Stimulated activated CD4-positive, alpha-beta T cell treated with anti-CD3 and anti-CD28 coated beads, Interleukin-12 subunit alpha, Interleukin-12 subunit beta, amount 100 ng/mL, for 24 hours (primary cell): ENCODE measurements at places on chromosomes 3 and 15.

DNA sequence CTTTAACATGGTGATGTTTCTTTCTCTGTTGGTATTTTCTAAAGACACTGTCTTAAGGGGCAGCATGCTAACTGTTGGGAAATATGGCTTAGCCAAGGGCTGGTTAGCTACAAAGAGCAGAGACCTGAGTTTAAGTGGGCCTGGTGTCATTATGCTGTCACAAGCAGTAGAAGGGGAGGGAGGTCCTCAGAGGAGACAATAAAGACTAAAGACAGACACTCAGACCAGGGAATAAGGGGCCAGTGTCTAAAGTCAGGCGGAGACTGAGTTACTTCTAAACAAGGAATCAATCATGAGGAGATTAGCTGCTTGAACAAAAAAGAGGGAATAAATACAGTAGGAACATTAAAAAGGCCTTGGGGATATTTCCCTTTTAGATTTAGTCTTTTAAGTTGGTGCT is 142.7 kb upstream of the DPPA4 start:
- DNase-seq, result no peak

DNA sequence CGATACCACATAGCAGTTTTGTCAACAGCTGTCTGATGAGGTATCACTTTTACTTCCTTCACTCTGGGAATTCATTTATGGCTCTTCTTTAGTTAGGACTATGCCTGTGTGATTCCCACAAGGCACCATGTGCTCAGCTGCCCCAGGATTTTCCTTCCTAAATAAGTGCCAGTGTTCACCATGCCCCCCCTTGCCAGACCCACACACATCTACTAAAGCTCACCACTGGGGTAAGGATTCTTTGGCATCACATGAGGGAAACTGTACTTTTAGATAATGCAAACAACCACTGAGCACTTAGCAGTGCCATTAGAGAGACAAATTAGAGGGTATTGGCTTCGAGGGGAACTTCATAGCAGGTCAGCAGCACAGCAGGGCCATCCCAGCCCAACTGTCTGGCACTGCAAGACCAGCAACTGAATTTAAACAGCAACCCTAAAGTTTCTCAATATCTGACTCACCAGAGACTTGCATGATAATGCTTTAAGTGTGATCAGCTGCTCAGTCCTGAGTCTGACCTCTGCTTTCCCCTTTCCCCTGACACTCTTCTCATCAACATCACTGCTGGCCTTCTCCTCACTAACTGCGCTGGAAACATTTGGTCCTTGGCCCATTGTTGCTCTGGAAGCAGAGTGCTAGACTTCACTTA is 114.3 kb downstream of the STAC start:
- DNase-seq, result no peak

- no peak for DNase-seq
Measured at GRCh38 chr15:87245592-87245991, 1010.9 kb downstream of the NTRK3 start.

DNA sequence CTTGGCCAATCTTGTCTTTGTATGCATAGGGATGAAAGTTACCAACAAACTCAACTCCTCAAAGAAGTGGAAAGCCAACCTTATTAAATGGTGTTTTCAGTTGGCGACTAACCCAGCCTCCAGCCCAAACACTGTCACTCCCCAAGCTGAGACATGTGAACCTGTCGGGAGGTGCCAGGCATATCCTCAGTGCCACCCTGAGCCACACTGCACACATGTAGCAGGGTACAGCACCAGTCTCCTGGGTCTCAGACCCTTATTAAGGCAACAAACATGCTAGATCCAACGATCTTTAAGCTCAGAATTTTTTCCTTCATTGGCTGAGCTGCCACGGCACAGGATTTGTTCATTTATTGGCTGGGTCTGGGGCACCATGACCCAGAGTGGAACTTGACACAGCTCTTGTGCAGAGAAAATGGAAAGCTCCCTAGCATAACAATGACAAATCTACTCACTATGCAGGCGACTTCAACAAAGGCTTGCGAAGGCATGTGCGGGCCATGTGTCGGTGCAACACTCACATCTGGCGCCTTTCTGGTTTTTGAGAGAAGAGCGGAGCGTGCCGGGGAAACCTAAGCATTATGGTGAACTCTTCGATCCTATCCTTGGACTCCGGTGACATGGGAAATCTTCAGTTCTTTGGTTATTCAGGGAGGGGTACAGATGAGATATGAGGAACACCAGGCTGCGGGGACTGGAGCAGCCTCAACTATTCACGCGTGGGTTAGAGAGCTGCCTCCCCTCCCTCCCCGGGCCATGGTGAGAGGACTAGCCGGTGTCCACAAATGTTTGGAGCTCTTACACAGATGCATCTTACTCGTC is 190.1 kb downstream of the FAM43A start:
- no peak for DNase-seq

- DNase-seq, result no peak
Measured at GRCh38 chr3:119437691-119438258, 25.6 kb downstream of the TMEM39A start.

DNA sequence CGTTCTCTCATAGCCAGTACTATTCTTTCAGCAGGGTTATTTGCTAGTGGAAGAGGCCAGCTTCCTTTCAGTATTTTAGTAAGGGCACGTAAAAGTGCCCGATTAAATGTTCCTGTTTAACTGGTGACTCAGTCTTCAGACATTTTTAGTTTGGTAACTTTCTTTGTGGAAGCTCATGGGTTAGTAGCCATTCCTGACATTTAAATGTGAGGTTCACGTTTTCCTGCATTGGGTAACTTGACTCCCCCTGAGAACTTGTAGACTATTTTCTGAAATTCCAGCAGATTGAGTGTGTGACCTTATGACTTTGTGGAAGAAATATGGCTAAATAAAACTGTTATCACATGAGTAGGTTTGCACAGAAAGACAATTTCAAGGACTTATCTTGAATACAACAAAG is 16.9 kb downstream of the ABHD2 start:
- DNase-seq, result no peak

GRCh38 chr3:18735005-18735404 is 309.9 kb upstream of the SATB1 start:
- no peak for DNase-seq

DNA sequence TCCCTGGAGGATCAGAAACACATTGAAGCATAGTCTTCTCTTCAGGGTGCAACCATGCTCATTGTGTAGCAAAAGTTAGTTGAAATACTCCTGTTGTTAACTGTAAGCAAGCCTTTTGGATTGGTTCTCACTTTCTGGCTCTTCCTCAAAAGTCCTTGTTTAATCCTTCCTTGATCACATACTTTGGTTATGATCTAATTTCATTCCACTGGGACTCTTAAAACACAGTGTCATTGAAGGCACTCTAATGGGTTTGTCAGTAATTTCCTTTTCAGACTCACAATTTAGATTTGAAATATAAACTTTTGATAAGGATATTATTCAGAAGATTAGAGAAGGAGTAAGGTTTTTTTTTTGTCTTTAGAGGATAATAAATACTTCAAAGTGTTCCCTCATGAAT is 451.7 kb upstream of the SGO1 start:
- DNase-seq, result no peak

- no peak for DNase-seq
Measured at GRCh38 chr3:42302924-42303634, 37.1 kb upstream of the CCK start.

DNA sequence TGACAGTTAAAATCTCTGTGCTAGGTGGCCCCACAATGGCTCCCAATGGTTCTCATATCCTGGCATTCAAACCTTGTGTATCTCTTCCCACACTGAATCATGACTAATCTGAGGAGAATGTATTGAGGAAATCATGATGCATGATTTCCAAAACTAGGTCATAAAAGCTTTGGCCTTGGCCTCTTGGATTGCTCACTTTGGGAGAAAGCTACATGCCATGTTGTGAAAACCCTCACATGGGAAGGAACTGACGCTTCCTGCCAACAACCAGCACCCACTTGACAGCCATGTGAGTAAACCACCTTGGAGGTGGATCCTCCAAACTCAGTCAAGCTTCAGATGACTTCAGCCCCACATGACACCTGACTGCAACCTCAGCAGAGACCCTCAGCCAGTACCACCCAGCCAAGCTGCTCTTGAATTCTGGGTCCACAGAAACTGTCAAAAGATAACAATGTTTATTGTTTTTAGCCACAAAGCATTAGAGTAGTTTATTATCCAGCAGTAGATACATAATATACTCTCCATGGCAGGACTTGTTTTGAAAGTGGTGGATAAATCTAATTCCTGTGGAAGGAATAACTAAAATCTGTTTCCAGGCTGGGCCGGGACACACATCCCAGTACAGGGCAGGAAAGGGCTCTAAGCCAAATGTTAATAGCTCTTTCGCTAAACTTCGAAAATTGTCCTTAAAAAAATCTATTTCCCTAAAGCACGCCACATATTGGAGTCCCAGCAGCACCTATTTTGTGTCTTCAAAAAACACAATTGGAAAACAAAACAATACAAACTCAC is 1.0 kb upstream of the ZNF620 start:
- DNase-seq, result no peak

DNA sequence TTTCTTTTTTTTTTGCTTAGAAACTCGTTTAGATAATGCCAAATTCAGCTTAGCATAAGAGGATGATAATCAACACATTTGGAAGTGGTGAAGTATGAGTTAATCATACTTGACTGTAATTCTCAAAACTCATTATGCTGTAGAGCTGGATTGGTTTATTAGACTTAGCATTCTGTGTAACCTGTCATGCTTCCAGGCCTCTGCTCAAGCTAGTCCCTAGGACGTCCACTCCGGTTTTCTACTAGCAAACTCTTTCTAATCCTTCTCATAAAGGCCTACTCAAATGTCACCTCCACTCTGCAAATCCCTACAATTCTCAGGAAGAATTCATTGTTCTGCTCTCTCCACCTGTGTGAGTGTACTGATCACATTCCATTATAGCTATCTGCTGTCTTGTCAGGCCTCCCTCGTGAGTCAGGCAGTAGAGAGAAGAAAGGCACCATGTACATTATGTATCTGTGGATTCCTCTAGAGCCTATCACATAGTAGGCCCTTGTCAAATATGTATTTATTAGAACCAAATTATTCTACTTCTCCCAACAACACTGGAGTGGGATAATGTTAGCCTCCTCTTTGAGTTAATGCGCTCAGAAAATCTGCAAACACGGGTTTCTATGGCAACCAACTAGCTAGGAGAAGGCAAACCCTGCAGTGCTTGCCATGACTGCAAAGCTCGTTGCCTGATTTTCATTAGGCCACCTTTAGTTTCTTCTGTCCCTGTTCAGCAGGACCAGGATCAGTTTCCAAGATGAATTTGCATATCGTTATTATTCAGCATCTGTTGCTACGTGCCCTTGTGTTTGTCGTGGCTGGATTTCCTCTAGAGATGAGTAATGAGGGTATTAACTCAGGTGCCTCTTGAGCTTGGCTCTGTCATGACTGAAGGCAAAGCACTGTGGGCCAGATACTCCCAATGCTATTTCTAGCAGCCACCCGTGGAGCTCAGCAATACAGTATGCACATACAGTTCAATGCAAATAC is 30.7 kb downstream of the ATP13A5 start:
- DNase-seq, result no peak

GRCh38 chr15:36409819-36410218 is 169.6 kb upstream of the CDIN1 start:
- no peak for DNase-seq

DNA sequence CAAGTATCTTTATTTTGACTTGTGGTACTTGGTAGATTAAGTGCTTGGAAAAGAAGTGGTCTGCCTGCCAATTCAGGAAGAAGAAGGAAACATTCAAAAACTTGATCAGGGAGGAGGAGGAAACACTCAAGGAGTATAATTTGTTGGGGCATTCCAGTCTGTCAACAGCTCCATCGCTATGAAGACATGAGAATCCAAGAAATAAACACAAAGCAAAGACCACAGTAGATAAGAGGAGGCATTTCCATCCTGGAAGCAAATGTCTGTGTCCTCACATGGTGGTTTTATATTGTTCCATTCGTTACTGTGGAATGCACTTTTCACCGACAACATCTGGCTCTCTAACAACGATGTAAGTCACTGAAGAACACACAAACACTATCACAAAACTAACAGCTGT is 176.1 kb upstream of the FRMD4B start:
- DNase-seq, result no peak

DNA sequence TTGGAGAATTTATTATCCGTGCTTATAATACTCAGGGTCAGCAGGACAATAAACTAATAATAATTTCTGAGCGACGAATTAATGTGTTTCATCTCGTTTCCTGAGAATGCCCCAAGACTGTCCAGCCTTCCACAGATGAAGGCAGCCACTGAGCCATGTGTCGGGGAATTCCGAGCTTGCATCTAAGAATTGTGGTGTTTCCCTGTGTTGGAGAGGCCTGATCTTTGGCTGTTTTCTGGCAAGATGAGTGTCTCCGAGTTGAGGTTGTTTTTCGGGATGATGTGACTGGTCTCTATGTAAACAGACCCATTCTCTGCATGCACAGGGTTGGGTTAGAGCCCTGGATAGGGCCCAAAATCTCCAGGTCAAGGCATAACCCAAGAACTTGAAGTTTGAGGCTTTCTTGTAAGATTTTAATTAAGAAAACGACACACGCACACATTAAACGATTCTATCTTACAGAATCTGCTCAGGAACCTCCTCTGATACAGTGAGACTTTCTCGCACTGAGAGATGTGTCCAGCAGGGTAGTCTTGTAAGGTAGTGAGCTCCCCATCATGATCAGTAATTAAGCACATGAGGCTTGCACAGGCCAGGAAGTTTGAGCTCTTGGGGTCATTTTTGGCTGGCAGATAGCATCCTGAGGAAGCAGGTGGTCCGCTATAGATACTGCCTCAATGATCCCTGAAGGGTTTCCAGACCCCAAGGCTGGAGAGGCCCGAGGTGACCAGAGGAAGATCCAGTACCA is 14.4 kb downstream of the FGD5 start:
- DNase-seq, result no peak

- no peak for DNase-seq
Measured at GRCh38 chr15:75884041-75884440, 19.6 kb upstream of the FBXO22 start.

- no peak for DNase-seq
Measured at GRCh38 chr3:67028001-67028784, 30.1 kb downstream of the KBTBD8 start.

DNA sequence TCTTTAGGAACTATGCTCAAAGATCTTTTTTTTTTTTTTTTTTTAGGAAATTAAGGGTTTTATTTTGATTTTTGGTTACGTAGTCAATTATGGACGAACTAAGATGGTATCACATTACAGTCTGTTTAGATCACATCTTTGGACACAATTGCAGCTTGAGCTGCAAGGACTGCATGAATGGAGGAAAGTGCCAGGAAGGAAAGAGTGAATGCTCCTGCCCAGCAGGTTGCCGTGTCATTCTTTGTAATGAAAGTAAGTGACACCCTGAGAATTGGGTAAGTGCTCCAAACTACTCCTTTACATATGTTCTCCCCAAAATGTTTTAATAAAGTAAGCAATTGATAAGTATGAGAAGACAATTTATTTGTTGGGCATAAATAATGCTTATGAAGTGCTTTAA is 716.5 kb upstream of the GOLIM4 start:
- no peak for DNase-seq

DNA sequence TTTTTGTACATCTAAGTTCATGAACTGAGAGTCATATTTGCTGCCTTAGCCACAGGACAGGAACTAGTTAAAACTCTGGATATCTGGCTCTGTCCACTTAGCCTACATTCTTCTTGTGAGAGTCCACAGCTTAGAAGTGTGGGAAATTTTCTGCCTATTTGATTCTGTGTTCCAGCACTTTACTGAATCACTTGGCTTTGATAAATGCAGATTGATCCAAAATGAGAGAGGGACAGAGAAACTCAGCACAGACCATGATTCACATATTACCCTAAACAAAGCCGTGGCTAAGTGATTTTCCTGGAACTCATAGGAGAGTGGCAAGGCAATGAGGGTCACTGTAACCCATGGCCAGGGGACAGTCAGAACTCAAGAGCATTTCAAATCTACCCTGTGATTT is 87.5 kb upstream of the CADPS start:
- DNase-seq, result no peak
